ENCODE measurements at places on chromosomes 1 and 21.

DNA sequence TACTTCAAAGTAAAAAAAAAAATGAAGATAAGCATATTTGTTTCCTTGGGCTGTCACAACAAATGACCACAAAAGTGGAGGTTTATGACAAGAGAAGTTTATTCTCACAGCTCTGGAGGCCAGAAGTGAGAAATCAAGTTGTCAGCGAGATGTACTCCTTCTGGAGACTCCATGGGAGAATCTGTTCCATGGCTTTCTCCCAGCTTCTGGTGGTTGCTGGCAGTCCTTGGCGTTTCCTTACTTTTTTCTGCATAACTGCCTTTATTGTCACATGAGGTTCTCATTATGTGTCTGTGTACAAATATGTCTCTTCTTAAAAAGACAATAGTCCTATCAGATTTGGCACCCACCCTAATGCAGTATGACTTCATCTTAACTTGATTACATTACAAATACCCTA lies 398.3 kb downstream of the KCNT2 start:
- no peak for DNase-seq

GRCh38 chr1:197441999-197442414 lies 174.0 kb downstream of the CRB1 start:
- DNase-seq: no peak

- DNase-seq: no peak
Observed at GRCh38 chr1:239931341-239931740, 160.3 kb upstream of the FMN2 start.

GRCh38 chr1:100164216-100164615 lies 13.8 kb downstream of the LRRC39 start:
- no peak for DNase-seq

- DNase-seq: no peak
Observed at GRCh38 chr1:241611063-241611462, 29.1 kb downstream of the CHML start.

DNA sequence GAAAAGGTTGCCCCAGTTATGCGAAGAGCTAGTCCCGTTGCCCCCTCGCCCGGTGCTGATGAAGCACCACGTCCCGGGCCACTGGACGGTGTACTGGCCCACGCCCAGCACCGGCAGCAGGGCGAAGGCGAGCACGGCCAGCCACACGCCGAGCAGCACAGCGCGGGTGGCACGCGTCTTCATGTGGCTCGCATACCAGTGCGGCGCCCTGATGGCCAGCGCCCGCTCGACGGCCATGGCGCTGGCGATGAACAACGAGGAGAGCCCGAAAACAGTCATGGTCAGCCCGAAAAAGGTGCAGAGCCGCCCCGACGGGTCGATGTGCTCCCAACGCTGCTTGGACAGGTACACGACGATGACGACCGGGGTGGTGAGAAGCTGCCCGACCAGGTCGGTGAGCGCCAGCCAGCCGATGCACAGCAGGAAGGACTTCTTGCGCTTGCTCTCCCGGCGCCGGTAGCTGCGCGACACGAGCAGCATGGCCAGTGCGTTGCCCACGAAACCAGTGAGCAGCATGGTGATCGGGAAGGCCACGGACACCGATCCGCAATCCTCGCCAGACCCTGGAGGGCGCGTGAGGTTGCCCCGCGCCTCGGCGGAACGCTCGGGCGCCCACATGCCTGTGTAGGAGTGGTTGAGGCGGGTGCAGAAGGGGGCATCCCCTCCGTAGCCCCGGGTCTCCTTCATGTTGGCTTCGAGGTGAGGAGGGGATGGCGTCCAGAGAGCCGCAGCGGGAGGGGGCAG lies 553 bp downstream of the PTGER3 start:
- no peak for DNase-seq
